ENCODE measurements at places on chromosomes 6 and 20.

- no peak overlapping the region for H3K4me3 ChIP-seq
- peaks cover 23% of the 10 kb centered on the region for H3K4me1 ChIP-seq
- peaks cover 41% of the 10 kb centered on the region for H3K36me3 ChIP-seq
- no peaks in the 10 kb centered on the region for H3K27me3 ChIP-seq
- peak overlapping the region; percentile 2 for H3K27ac ChIP-seq
Measured at GRCh38 chr6:119267126-119267905, 82.2 kb downstream of the MAN1A1 start.

- no peaks in the 10 kb centered on the region for H3K36me3 ChIP-seq
- no peaks in the 10 kb centered on the region for H3K4me1 ChIP-seq
- no peaks in the 10 kb centered on the region for H3K27me3 ChIP-seq
- H3K27ac ChIP-seq = no peak overlapping the region
- DNase-seq = no peak
- H3K4me3 ChIP-seq = no peak overlapping the region
Measured at GRCh38 chr20:52291109-52291508, 99.5 kb upstream of the ZFP64 start.

GRCh38 chr6:101015541-101015940, 134.4 kb upstream of the ASCC3 start:
- no peak overlapping the region for H3K27ac ChIP-seq
- peaks cover 4% of the 10 kb centered on the region for H3K4me1 ChIP-seq
- no peaks in the 10 kb centered on the region for H3K27me3 ChIP-seq
- H3K36me3 ChIP-seq = no peaks in the 10 kb centered on the region
- H3K4me3 ChIP-seq = no peak overlapping the region

- no peak for DNase-seq
- H3K27ac ChIP-seq = no peak overlapping the region
- H3K4me3 ChIP-seq = no peak overlapping the region
- peaks cover 32% of the 10 kb centered on the region for H3K4me1 ChIP-seq
- H3K36me3 ChIP-seq = peaks cover 11% of the 10 kb centered on the region
Measured at GRCh38 chr6:157079277-157079676, 244.0 kb downstream of the TMEM242 start.

DNA sequence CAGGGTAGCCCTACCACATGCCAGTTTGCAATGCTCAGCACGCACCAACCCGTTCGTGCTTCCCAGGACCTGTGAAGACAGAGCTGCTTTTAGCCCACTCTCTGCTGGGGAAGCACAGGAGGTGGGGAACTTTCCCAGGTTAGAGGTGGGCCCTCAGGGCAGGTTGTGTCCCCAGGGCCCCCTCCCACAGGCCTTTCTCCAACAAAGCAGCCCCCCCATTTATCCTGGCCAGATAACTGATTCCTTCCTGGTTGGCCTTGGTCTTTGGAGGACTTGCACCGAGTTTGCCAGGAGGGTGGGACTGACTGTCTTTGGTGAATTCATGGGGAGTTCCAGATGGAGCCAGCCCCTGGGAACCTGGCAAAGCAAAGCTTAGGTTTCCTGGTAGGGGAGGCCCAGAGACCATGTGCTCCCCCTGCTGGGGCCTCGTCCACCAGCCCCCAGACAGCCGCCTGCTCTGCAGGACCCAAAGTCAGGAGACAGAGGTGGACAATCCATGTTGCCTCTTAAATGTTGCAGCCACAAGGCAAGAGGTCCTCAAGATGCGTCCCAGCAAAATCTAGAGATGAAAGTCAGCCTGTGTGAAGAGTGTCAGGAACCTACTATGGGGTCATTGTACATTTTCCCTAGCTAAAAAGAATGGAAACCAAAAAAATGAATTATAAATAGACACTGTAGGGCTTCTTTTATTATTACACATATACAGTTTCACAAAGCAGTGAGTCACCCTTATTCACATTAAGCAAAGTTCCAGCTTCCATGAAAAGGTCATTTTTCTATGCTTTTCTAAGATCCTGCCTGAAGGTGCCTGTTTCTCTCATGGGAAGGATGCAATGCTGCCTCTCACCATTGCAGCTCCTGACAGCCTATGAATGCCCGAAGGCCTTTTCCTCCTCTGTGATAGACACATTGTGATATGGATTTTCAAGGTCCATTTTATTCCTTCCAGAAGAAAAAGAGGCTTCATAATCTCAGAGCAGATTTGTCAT, 497.8 kb downstream of the PREX1 start:
- peaks cover 15% of the 10 kb centered on the region for H3K27me3 ChIP-seq
- H3K36me3 ChIP-seq = no peaks in the 10 kb centered on the region
- H3K27ac ChIP-seq = no peak overlapping the region

DNA sequence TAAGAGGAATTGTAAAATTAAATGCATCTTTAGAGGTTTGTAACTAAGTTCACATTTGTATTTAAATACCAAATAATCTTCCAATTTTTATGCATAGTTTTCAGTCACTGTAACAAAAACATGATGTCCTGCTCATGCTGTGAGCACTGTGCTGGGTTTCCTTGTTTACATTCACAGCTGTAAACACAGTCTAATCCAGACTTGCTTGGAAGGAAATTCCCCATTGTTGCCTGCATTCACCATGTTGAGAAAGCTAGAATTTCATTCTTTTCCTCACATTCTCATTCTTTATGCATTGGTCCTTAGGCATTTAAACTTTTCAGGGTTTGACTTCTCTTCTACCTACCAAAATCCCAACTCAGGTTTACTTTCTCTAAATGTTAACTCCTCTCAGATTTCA, 242.0 kb upstream of the TBX18 start:
- no peaks in the 10 kb centered on the region for H3K36me3 ChIP-seq
- no peaks in the 10 kb centered on the region for H3K27me3 ChIP-seq
- H3K4me3 ChIP-seq = no peak overlapping the region
- H3K4me1 ChIP-seq = no peaks in the 10 kb centered on the region
- no peak overlapping the region for H3K27ac ChIP-seq

- no peak overlapping the region for H3K27ac ChIP-seq
- no peak overlapping the region for H3K4me3 ChIP-seq
- no peak for DNase-seq
- H3K36me3 ChIP-seq = no peaks in the 10 kb centered on the region
Measured at GRCh38 chr6:5151360-5151954, 66.3 kb downstream of the PPP1R3G start.

- peak overlapping the region; percentile 70 for H3K27ac ChIP-seq
- H3K36me3 ChIP-seq = peaks cover 3% of the 10 kb centered on the region
- H3K4me1 ChIP-seq = peaks cover 48% of the 10 kb centered on the region
Measured at GRCh38 chr6:111973927-111974639, 79.8 kb upstream of the CCN6 start.

DNA sequence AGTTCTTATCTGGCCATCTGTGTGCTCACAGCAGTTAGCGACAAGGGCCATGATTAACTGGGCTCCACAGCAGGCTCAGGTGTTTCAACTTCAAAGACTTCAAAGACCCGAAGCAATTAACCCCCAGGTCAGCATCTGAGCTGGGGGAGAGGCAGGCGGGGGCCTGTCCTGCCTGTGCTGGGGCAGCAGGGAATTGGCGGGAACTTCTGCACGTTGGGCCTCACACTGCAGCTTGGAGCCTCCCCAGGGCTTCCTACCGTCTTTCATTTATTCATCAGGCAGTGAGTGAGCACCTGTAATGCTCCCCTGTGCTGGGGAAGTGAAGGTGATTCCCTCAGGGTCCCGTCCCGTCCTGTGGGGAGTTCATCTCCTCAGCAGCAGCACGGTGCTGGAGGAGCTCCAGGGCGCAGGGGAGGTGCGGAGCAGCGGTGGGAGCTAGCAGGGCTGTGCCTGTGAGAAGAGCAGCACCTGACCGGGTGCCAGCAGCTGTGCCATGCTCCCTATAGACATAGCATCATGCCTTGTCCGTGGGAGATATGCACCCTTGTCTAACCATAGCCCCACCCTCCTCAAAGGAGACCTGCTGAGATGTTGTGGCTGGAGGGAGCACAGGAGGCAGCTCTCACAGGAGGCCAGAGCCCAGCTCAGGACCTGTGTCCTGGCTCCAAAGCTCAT, 51.8 kb upstream of the FRMD1 start:
- H3K27ac ChIP-seq = no peak overlapping the region
- no peak for DNase-seq
- no peaks in the 10 kb centered on the region for H3K36me3 ChIP-seq
- H3K27me3 ChIP-seq = peaks cover 17% of the 10 kb centered on the region
- no peaks in the 10 kb centered on the region for H3K4me1 ChIP-seq
- H3K4me3 ChIP-seq = no peak overlapping the region
